RPMI7951 (cell line): ENCODE measurements at places on chromosomes 3 and 15. TPM values are rescaled to one million over a fixed set of nuclear protein-coding genes. Genes with fewer than 3 reads are reported as not detected.

Gene USP4
- 12.9 and 14.5 TPM in 2 replicates for total RNA-seq

Gene TRPM1
- total RNA-seq, result not detected in 2 replicates

Gene COL8A1
- 22.5 and 25.1 TPM in 2 replicates for total RNA-seq

Gene PPP1R2
- 53.4 and 55.5 TPM in 2 replicates for total RNA-seq

Gene WNT5A
- total RNA-seq, result 193 and 213 TPM in 2 replicates

Gene MUSTN1
- 1.1 and 1.3 TPM in 2 replicates for total RNA-seq

Gene CPLX3
- total RNA-seq, result not detected in 2 replicates

Gene NUP210
- 0.24 and 0.29 TPM in 2 replicates for total RNA-seq

Gene SLC33A1
- total RNA-seq, result 32.8 and 45.4 TPM in 2 replicates

Gene MESP2
- total RNA-seq, result 1.8 and 2.6 TPM in 2 replicates

Gene LRRC3B
- total RNA-seq, result not detected in 2 replicates

Gene HEMK1
- 8.8 and 12.8 TPM in 2 replicates for total RNA-seq

Gene EIF4A2
- total RNA-seq, result 465 and 511 TPM in 2 replicates

Gene FSIP1
- 1.9 and 2.1 TPM in 2 replicates for total RNA-seq

Gene TYRO3
- 8.6 and 13.8 TPM in 2 replicates for total RNA-seq

Gene EMC7
- total RNA-seq, result 55.7 and 68.5 TPM in 2 replicates

Gene GLT8D1
- total RNA-seq, result 107 and 130 TPM in 2 replicates

Gene P3H2
- total RNA-seq, result 17.1 and 32.9 TPM in 2 replicates

Gene ARRDC4
- 4.0 and 4.6 TPM in 2 replicates for total RNA-seq

Gene DPPA2
- total RNA-seq, result not detected in 2 replicates
